Endothelial cell of umbilical vein (primary cell): ENCODE measurements at places on chromosomes 5 and 9. TPM values are rescaled to one million over a fixed set of nuclear protein-coding genes. Genes with fewer than 3 reads are reported as not detected.
A peak's percentile ranks its signal among the peaks of the same experiment; 100 is the strongest.

DNA sequence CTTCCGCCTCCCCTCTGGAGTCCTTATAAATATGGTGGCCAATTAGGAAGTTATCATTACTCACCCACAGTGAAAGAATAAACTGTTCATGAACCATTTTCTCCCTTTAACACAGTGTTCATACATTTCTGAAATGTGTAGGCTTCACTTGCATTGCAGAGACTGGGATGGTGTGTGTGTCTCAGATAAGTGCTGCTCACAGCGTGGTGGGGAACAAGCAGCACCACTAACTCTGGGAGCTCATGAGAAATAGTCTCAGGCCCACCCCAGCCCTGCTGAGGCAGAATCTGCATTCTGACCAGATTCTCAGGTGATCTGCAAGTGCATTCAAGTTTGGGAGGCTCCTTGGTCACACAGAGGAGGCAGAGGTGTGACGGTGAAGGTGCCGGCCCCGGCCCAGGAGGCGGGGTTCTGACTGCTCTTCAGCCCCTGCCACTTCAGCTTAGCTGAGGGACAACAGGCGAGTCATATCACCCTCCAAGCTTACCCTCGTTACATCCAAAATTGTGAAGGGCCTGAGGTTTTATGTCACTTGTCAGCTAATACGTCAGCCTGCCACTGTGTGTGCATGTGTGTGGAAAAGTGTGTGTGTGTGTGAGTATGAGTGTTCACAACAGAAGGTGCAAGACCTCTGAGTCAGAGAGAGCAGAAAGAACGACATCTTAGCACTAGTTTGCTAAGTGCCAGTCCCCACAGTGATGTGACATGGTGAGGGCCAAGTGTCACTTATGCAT is 34.7 kb downstream of the DAP start:
- DNase-seq, result peak; percentile 38

DNA sequence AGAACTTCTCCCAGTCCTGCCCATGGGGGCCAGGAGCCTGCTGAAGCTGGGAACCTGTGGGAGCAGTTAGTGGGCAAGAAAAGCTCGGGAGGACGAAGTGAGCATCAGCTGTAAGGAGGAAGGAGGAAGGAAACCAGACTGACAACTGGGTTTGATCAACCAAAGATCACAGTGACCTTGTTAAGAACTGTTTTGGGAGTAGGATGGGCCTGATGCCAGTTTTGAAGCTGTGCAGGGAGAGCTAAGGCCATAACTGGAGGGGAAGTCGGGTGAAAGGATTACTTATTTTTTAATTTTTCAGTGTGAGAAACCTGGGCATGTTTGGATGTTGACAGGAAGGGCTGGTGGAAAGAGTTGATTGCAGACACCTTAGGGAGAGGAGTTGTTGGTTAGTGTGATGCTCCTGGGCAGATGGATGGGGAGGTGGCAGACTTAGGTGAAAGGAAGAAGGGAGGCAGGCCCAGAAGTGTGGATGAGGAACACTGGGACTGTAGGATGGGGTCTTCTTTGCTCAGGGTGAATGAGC is 58.3 kb upstream of the KLF4 start:
- no peak for DNase-seq

BARHL1 gene
- polyA plus RNA-seq, result not detected in 2 replicates

DNA sequence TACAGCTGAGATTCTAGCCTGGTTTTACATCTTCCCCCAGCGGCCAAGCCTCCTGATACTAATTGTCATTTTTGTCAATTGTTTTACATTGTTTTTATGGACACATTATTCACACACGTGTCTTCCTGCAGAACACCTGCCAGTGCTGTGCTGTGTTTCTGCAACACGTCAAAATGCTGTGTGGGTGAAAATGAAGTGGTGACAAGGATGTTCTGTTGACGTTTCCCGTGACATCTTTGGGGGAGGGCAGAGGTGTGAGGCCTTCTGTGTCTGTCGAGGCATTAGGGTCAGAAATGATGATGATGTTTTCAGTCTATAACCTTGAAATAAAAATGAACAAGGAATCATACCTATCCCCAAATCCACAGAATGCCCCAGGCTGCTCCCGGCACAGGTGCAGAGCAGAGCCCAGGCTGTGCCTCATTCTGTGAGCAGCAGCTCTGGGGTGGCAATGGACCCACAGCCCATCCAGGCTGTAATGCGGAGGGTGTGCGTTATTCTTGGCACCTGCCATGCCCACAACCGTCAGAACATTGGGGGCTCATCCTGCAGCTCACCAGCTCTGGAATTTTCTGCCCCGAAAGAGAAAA is 23.6 kb upstream of the CEP72 start:
- no peak for DNase-seq

PHF24 gene
- polyA plus RNA-seq, result not detected in 2 replicates

DNA sequence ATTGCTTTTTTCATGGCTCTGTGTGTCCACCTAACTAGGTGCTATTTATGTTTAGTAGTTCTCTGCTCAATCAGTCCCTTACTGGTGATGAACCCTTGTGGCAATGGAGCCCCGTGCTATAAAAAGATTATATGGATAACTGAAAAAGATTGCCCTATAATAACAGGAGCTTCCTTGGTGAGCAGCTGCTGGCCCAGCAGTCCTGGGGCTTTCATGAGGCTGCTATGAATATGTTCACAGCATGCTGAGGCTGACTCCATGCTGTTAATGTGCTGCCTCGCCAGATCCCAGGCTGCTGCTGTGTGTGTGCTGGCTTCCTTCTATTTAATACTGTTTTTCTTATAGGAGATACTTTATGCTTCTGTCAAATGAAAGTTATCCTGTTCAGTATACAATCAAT is 357.5 kb downstream of the TAF11L14 start:
- no peak for DNase-seq

DNA sequence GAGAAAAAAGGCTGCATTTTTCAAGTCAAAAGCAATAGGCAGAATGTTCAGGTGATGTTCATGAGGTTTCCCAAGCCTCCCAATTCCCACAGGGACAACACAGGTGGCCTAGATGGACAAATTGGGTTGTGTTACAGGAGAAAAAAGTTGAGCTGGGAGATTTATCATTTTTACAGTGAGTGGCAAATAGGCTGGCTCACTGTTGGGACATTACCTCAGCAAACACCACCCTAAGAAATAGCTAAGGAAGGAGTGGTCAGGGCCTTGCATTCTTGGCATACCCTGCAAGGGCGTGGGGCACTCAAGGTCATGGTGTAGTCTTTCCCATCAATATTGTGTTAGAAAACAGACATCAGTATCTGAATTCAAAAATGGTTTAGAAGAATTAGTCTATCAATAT is 23.3 kb upstream of the CPLANE1 start:
- no peak for DNase-seq

C1QTNF2 gene
- polyA plus RNA-seq, result 0.46 and 0.52 TPM in 2 replicates

TMEM174 gene
- not detected in 2 replicates for polyA plus RNA-seq

DNA sequence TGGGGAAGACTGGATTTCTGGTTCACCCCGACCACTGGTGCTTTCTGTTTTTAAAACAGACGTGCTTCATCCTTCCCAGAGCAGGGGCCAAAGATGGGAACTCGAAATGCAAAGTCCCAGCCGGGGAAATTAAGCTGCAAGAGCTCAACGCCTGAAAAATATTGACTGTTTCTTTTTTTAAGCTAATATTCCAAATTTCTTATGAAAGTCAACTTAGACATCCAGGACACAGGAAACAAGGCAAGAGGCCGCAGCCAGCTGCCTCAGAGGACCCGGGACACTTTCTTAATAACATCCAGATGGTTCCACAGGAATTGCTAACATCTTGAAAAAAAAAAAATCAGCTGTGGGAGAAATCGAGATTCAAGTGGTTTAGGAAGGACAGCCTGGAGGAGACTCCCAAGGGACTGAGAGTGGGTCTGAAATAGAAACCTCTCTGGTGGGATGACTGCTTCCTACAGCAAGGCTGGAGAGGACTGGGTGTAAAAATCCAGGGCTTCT is 144.9 kb downstream of the FGF1 start:
- no peak for DNase-seq

- DNase-seq, result peak; percentile 6
Measured at GRCh38 chr9:13845460-13845859, 468.5 kb downstream of the NFIB start.

- DNase-seq, result no peak
Measured at GRCh38 chr5:14854799-14855198, 16.8 kb downstream of the ANKH start.

GRCh38 chr9:93096811-93097382 is 880 bp downstream of the CARD19 start:
- DNase-seq, result no peak

- peak; percentile 37 for DNase-seq
Measured at GRCh38 chr5:152505442-152506042, 100.5 kb upstream of the NMUR2 start.

DNA sequence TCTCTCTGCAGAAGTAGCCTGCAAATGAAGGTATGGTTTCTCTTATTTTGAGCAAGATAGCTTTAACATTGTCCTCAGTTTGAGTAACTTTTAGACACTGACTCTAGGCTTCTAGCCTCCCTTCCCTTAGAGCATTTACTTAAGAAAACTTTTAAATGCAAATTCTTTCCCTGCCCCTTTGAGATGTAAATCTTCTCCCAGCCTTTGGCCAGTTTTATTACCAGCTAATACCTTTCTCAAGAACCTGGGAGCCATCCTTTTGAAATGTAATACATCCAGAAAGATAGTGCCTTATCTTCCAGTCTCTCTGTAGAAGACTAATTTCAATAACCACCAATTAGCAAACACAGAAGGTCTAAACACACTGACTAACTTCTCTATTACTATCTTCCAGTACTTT is 688.9 kb upstream of the CDH9 start:
- no peak for DNase-seq
